Naive thymus-derived CD4-positive, alpha-beta T cell (primary cell): ENCODE measurements at places on chromosomes 7 and 10.
A peak's percentile ranks its signal among the peaks of the same experiment; 100 is the strongest.

GRCh38 chr7:22814261-22815208, 8.1 kb downstream of the TOMM7 start:
- no peak for DNase-seq

DNA sequence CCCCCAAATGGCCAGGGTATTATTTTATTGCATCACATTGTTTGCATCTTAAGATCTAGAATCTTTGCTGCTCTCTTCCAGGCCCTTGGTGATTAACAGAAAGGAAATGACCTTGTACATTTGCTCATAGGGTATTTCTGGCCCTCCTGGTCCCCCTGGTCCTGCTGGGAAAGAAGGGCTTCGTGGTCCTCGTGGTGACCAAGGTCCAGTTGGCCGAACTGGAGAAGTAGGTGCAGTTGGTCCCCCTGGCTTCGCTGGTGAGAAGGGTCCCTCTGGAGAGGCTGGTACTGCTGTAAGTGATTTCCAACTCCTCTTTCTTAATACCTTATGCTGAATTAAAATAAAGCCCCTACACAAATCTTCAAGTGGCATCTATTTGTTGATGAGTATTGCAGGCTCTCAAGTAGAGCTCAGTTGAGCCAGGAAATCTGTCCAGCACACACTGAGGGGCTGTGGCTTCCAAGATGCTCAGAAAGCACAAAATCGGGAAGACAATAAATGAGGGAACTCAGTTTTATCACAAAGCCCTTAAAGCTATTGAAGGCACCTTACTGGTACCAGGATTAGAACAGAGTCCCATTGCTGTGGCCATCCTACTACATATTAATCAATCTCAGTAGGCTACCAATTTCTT, 28.2 kb downstream of the COL1A2 start:
- DNase-seq, result no peak

DNA sequence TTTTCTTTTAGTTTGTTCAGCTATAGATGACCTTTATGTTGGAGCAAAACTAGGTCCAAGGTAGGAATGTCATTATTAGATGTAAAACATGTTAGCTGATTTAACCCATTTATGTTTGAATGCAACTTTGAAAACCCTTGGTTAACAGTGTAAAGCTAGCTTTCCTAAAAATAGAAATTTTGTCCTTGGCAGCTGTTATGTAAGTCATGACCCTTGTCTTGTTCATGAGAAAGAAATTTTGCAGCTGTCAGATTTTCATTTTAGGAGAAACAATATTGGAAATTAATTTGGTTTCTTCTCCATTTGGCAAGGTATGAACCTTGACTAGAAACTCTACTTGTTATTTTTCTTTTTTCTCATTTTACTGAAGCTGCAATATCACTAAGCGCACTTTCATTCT, 23.9 kb upstream of the CCAR1 start:
- no peak for DNase-seq

- no peak for DNase-seq
Observed at GRCh38 chr7:123231021-123232000, 31.5 kb upstream of the SLC13A1 start.

GRCh38 chr10:43922335-43923280, 273.9 kb upstream of the ZNF32 start:
- DNase-seq, result no peak

GRCh38 chr7:129009437-129009836, 45.5 kb downstream of the TNPO3 start:
- no peak for DNase-seq

GRCh38 chr7:99365318-99366141, 9.0 kb upstream of the ARPC1B start:
- peak; percentile 58 for DNase-seq

DNA sequence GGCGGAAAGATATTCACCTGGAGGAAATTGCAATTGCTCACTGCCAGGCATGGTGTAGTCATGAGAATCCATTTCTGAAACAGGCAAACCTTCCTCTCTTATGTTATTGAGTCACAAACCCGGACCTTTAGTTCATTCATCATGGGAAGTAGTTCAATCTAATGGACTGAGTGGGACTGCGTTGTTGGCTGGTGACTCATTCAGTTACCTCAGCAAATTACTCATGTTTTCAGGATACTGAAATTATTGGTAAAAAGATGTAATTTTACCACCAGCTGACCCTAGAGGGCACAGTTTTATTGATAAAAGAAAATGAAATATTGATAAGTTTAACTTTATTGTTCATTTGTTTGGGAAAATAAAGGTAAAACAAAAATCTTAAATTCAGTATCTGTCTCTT, 1194.4 kb upstream of the SORCS1 start:
- DNase-seq, result no peak

DNA sequence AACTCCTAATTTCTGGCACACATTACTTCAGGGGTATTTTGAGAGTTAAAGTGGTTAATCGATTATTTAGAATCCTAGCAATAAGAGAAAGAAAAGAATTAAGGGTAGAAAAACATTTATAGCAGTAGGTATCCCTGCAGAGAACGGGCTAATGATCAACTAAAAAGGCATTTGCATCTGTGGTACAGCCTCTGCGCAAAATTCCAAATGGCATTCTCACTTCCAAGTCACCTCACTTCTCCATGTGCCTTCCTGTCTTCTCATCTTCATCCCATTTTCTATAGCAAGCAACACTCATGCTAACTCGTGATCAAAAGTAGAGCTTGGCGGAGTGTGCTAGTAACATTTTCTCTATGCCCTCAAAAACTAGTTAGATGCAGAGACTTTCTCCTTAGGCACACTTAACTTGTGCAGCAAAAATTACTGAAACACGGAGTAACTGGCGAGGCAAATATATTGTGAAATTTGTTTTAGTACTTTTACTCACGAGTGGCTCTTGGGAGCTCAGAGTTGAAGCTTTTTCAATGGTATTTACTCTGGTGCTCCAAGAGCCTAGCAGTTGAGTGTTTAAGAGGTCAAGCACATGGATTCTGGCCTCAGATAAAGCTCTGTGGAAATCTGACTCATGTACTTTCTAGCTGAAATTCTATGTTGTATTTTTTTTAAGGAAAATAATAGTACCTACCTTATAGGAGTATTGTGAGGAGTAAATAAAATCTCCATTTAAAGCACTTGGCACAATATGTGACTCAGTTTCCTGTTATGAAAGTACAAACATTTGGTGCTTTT, 65.1 kb downstream of the MET start:
- no peak for DNase-seq

- no peak for DNase-seq
Observed at GRCh38 chr10:33189808-33190207, 144.7 kb downstream of the NRP1 start.
